IMR-90 (cell line): ENCODE measurements at places on chromosomes 4 and X. TPM values are rescaled to one million over a fixed set of nuclear protein-coding genes. Genes with fewer than 3 reads are reported as not detected.
A peak's percentile ranks its signal among the peaks of the same experiment; 100 is the strongest.

DNA sequence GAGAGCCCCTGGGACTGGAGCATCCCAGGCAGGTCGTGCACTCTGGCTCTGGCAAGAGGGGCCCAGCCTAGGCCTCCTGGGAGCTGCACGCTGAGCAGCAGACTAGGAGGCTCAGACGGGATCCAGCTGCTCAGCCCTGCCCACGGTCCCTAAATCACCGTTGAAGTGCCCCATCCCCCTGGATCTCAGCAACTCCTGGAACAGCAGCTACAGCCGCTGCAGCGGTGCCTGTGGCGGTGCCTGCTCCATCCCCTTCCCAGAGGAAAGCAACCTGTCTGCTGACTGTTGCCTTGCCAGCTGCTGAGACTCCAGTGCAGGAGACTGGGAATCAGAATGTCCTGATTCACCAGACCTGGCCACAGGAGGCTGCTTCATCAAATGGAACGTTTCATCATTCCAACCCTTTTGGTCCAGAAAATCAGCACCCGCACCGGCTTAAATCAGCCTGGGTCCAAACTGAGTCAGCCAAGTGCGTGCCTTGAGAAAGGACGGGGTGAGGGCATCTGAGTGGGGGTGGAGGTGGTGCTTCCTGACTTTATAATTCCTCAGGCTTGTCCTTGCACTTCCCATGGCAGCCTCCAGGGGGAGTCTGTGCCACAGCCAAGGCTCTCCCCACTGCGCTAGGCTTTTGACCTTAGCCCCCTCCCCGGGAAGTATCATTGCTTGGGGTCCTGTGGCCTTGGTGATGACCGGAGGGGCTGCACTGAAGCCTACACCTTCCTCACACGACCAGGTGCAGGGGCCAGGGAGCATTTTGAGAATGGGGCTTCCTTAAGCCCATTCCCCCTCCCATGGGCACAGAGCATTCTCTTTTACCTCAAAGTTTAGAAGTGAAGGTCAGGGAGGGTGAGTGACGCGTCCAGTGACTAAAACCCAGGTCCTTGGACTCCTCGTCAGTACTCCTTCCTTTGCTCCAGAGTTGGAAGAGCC, 6.5 kb downstream of the ZNF185 start:
- peak; percentile 77 for DNase-seq

DNA sequence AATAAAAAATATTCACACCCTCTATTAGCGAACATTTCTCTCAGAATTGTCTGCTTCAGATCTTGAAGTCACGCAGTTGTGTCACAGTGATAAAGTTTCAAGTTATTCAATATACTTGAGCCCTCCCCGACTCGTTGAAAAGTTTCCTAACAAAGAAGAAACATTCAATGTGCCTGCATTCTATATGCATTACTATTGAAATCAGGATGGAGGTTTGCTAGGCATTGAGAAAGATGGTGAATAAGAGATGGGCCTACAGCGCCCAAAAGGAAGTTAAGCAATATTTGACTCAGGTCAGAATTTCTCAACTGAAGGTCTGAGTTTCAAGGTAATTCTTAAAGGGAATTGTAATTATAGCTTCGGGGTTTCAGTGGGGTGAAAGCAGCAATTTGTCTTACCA, 6.1 kb downstream of the TCEANC start:
- DNase-seq, result peak; percentile 76

- peak; percentile 26 for DNase-seq
Observed at GRCh38 chr4:184100297-184100885, 117.3 kb downstream of the ENPP6 start.

DNA sequence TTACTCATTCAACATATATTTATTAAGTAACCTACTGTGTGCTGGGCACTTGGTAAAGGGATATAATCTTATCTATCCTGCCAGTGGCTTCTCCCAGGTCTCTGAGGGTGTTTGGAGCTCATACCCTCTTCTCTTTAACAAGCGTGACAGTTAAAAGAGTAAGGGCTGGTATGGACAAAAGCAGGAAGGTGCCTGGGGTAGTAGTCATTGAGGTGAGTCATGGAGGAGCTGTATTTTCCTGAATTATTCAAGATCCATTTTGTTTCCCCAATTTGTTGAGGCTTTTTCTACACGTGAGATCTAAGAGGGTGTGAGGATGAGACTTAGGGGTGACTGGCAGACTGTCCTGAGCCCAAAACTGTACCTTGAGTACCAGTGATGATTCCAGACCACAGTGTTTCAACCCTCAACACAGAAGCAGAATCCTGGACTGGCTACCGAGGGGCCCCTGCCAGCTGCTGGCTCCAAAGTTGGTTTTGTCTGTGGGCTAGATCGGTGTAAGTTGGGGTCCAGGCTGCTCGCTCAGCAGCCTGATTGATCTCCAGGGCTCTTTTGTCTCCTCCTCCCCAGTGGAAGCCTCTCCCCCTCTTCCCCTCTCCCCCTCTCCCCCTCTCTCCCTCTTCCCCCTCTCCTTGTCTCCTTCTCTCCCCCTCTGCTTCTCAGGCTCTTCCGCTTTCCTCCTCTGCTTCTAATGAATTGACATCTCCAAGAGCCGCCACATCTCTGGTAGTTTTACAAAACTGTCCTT, at the start of gene DRP2:
TSS of gene DRP2 (plus strand) at position 671 of the 748 bp plus-strand sequence. CDS start 11,862 bp downstream, outside the sequence.
- peak; percentile 58 for DNase-seq

Gene CENPE
- total RNA-seq, result 14.5 and 34.2 TPM in 2 replicates

Gene RRAGB
- total RNA-seq, result 9.1 and 17.2 TPM in 2 replicates

Gene TMEM144
- 1.9 and 2.2 TPM in 2 replicates for total RNA-seq
